Muscle of back (tissue), 13 donors: ENCODE measurements at places on chromosomes 13 and 19.
A peak's percentile ranks its signal among the peaks of the same experiment; 100 is the strongest.

- DNase-seq, result no peak
Measured at GRCh38 chr19:48218997-48219396, 36.7 kb downstream of the CARD8 start.

DNA sequence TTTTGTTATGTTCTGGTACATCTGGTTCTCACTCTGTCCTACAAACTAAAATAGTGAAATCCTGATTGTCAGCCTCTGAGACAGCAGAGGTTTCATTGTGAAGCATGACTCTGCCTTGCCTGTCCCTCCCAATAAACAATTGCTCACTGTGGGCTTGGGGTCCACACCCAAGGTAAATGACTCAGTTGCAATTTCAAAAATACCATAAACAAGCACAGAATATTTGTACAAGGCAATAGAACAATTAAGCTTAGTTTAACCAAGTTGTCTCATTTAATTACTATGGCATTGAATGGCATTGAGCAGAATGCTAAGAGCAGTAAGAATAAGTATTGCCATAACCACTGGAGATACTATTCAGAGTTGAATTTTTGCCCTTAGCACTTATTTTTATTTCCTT is 353.6 kb downstream of the SPRY2 start:
- DNase-seq, result no peak

DNA sequence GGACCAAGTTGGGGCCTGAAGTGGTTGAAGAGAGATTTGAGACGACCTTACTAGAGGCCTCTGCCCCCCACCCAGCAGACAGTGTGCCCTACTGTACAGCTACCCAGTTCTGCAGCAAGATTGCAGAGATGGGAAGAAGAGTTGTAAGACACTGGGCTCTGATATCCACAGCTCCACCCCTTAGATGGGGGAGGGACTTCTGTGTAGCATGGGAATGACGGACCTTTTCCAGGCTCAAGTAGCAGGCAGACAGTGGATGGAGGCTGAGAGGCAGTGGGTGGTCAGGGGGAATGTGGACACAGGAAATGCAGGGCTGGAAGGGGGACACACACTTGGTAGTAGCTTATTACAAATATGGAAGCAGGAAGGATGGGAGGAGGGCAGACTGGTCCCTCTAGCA is 13.0 kb downstream of the LRFN3 start:
- DNase-seq, result no peak

GRCh38 chr19:16035601-16036297 is 40.5 kb upstream of the TPM4 start:
- DNase-seq, result no peak

GRCh38 chr19:50266896-50267295 is 62.3 kb downstream of the KCNC3 start:
- DNase-seq, result no peak

- peak; percentile 79 for DNase-seq
Measured at GRCh38 chr19:21463449-21464105, 41.8 kb upstream of the ZNF429 start.

DNA sequence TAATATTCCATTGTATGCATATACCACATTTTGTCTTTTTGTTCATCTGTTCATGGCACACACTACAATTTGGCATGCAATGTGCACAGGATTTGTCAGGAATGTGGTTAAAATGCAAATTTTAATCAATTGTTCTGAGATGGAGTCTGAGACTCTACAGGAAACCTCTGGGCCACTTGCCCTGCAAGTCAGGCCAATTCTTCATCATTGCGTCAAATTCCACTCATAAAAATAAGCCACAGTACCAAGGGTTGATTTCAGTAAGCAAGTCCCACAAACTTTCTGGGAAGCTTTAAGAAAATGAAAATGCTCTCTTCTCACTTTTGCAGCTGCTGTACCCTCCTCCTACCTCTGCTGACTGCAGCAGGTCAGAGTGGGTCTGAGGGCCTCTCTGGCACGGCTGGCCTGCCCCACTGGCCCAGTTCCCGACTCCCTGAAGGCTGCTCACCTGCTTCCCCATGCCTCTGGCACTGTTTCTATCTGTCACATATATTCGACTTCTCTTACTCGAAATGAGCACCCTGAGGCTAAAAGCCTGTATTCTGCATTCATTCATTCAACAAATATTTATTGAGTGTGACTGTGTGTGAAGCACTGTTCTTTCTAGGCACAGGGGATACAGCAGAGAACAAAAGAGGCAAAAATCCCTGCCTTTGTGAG is 83.8 kb upstream of the WASF3 start:
- no peak for DNase-seq

DNA sequence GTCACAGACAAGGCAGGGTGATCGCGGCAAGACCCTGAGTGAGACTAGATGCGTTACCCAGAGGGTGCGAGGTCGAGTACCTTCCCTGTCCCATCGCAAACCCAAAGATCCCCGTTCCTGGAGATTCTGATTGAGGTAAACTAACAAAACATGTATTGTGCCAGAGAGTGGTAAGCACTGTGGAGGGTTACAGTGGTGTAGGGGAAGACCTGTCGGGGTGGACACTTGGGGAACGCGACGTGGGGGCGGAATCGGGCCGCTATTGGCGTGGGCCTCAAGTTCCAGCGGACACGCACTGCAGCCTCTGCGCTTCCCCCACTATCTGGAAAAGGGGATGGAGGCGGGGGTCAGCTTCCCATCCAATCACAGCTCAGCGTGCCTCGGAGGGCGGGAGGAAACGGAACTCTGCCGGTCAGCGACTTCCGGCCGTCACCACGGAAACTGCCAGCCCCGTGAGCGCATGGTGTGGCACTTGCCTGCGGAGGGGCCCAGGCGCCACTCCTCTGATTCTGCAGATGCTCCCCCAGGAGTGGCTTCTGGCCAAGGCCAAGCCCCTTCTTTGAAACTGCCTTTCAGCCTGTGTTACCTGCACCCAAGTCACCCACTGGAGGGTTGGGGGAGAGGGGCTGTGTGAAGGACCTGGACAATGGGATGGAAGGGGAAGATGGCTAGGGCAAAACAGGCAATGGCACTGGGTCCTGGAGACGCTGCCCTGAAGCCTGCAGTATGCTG is 1.0 kb upstream of the UBE2M start:
- DNase-seq, result peak; percentile 97

GRCh38 chr19:30781519-30781918 is 409.3 kb downstream of the ZNF536 start:
- peak; percentile 25 for DNase-seq

GRCh38 chr19:29690842-29691241 is 24.2 kb downstream of the C19orf12 start:
- no peak for DNase-seq

DNA sequence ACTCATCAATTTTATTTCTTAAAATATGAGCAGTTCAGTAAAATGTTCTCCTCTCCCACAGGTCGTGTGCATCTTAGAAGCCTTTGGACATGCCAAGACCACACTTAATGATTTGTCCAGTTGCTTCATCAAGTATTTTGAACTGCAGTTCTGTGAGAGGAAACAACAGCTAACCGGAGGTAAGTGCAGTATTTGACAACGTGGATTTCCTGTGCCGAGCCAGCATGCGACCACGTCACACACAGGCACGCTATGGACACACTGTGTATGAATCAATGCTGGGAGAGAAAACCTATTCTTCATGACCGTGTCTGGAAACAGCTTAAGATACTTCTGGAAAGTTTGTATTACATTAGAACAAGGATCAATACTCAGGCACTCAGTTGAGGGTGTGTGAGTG is 268.5 kb downstream of the MYO16 start:
- DNase-seq, result no peak

- no peak for DNase-seq
Measured at GRCh38 chr19:29060813-29061364, 152.1 kb downstream of the UQCRFS1 start.

- DNase-seq, result peak; percentile 9
Measured at GRCh38 chr13:40315416-40316064, 350.9 kb downstream of the FOXO1 start.

- no peak for DNase-seq
Measured at GRCh38 chr19:5445561-5446055, 9.6 kb upstream of the ZNRF4 start.
